ENCODE measurements at places on chromosomes 1 and 21. TPM values are rescaled to one million over a fixed set of nuclear protein-coding genes. Genes with fewer than 3 reads are reported as not detected.

- DNase-seq, result no peak
Measured at GRCh38 chr1:58402444-58402843, 144.1 kb downstream of the OMA1 start.

DNA sequence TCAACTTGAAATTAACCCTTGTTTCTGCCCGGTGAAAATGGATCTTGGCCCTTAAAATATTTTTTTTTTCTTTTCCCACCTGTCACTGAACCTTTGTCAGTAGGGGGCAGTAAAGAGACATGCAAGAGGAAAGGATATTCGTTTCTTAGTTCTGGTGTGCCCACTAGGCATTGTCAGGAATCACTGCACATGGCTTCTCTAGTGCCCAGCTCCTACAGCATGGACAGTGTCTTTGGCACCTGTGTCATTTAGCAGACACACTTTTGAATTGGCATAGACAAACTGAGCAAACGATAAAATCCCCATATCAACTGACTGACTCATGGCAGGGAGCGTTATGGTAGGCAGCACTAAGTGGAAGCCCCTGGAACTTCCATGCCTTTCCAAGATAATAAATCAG lies 1048.1 kb downstream of the BRINP3 start:
- no peak for DNase-seq

- DNase-seq, result no peak
Measured at GRCh38 chr1:50476800-50477199, 53.6 kb upstream of the DMRTA2 start.

DNA sequence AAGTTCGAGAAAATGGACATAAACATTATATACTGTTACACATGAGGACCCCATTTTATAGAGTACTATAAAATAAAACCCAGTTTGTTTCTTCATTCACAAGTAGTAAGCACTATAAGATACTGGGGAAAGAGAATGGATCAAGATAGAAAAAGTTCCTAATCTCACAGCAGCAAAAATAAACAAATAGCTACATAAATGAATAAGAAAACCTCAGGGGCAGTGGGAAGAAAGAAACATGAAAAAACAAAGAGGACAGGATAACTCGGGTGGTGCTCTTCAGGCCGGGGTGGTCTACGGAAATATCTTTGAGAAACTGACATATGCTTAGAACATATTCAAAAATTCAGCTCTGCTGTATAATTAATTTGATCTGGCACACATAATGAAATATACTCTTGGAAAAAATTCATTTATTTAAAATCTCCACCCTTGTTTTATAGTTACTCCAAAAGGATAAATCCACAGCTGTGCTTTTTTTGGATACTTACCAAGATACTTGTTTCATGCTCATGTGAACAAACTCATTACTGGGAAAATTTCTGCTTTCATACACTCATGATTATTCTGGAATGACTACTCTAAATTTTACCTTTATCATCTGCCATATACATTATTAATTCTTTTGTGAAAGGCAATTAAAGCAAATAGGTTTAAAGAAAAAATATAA lies 20.0 kb downstream of the CEP170 start:
- no peak for DNase-seq

DNA sequence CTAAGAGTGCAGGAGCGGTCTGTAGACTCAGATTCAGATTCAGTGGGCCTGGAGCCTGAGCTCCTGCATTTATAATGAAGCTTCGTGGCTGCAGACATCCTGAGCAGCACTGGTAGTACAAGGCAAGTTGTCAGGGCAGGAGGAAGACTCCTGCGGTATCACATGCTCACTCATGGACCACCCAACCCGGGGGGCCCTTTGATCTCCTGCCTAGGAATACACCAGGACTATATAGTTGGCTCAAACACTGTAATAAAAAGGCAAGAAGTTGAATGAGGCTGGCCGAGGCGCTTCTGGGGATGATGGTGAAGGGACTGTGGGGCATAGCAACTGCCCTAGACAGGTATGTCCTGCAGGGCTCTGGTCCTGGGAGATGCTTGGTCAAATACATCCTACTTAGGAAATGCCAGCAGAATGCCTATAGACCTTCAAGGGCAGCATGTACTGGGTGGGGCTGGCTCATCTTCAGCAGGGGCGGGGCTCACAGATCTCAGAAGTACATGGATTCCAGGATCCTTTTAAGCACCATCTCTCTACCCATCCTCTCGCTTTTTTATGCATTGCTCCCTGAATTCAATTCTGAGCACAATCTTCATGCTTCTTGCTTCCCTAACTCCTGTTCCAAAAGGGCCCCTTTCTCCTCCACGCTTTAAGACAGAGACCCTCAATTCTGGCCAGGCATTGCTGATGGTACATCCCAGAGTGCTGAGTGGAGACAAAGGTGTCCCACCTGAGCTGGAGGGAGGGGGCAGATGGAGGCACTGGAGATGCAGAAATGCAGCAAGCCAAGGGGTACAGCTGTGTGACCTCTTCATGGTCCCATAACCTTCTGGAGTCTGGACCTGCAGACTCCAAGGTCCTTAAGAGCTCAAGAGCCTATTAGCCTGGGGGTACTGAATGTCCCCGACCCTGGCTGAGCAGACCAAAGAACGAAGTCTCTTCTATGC lies 2.1 kb upstream of the RAP1GAP start:
- DNase-seq, result no peak

DNA sequence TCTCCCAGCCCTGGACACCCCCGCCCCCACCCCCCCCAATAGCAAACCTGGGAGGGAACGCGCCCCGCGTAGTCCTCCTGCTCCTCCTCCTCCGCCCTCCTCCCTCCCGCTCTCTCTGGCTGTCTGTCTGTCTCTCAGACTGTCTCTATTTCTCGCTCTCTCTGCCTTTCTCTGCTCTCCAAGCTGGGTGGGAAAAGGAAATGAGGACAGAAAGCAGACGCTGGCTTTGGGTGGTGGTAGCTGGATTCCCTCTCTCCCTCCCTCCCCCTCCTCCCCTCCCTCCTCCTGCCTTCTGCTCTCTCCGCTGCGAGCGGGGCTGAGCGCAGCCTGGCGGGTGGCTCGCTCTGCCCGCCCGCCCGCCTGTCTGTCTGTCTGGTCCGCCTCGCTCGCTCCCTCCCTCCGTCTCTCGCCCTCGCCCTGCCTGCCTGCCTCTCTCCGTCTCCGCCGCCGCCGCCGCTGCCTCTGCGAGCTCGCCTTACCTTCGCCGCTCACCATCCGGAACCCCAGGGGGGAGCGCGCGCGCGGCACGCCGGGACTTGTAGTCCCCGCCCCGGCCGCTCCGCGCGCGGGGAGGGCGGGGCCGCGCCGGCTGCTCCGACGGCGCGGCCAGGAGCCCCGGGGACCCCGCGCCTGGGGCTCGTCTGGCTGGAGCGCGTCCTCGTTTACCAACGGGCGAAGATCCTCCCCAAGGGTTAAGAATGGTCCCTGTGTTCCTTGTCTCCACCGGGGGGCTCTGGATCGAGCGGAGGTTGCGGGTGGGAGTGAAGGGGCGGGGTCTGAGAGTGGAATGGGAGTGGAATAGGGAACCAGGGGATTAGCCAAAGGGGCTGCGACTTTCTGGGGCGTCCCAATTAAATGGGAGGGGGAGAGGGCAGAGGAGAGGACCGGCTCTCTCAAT lies at the start of gene AHDC1:
Gene AHDC1, minus strand, starts transcription at position 464 of the 898 bp plus-strand sequence. CDS start 52,029 bp downstream, outside the sequence.
- peak; percentile 89 for DNase-seq

DNA sequence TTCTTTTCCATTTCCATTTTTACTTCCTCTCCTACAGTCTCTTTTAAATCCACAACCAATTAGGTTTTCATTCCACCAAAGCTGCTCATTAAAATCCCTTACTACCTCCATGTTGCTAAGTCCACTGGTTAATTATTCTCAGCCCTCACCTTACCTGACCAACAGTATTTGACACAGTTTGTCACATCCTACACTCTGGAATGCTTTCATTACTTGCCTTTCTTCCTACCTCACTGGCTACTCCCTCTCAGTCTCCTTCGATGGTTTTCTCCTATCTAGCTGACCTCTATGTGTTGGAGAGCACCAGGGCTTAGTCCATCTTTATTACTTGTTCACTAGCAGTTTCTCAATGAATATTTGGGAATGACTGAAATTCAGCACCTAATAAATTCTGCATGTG lies 78.6 kb downstream of the NME7 start:
- no peak for DNase-seq

DNA sequence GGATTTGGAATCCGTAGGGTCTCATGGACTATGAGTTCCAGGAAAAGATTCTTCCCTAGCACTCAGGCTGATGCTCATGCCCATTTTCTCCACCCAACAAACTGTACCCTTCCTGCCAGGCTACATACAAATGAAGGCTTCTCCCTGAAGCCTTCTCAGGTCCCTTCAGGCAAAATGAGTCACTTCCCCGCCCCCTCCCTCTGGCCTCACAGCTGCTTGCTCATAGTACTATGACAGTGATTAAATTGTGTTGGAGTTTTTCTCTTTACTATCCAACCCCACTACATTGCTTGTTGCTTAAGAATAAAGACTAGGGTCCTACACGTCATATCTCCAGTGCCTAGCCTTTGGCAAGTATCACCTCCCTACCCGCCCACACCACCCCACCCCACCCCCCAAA lies 207.6 kb upstream of the NFIA start:
- peak; percentile 21 for DNase-seq

GRCh38 chr1:247324204-247324787 lies 7.4 kb downstream of the ZNF496 start:
- no peak for DNase-seq

- peak; percentile 11 for DNase-seq
Measured at GRCh38 chr1:235087906-235088305, 40.7 kb downstream of the TOMM20 start.

DNA sequence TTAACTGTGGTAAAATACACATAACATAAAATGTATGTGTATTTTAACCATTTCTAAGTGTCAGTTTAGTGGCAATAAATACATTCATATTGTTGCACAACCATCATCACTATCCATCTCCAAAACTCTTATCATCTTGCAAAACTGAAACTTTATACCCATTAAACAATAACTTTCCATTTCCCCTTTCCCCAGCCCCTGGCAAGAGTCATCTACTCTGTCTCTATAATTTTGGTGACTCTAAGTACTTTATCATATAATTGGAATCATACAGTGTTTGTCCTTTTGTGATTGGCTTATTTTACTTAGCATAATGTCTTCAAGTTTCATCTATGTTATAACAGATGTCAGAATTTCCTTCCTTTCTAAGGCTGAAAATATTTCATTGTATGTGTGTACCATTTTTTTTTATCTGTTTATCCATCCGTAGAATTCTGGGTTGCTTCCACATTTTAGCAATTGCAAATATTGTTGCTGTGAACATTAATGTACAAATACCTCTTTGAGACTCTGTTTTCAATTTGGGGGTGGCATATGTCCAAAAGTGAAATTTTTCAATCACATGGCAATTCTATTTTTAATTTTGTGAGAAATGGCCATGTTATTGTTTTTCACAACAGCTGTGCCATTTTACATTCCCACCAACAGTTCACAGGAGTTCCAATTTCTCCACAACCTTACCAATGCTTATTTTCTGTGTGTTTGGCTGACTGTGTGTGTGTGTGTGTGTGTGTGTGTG lies 153.9 kb upstream of the GORAB start:
- DNase-seq, result no peak

The CNIH3 gene
- total RNA-seq, result 1.5 TPM

The ERVH48-1 gene
- total RNA-seq, result not detected

Measured in gastrocnemius medialis (tissue), 4 donors.